ENCODE measurements at places on chromosomes 7 and 10.

DNA sequence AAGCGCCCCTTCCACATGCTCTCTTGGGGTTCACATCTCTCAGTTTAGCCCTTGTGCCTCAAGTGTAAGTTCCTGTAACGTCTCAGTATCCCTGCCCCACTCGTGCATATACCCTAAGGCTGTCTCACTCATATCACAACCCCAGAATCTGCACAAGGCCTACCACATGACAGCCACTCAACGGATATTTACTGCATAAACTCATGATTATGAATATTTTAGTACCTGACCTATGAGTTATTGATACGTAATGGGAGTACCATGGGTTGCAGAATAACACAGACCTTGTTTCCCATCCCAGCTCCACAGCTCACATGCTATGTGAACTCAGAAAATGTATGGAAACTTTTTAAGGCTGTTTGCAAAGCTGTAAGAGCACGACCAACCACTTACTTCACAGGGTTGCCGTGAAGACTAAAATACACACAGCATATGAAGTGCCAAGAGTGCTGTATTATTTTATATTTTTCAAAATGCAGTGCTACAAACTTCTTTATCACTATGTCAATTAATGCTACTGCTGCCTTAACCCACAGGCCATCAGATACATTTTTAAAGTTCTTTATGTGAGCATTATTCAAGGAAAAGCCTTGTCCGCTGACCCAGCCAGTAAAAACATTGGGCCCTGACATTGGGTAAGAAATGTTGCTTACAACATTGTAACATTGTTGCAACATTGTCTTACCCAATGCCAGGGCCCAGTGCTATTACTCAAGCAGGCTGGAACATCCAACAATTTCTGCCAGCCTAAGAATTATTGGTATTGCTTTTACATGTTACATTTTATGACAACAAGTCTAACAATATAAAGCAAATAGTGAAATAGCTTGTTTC is 97.2 kb downstream of the JAZF1 start:
- peak; percentile 47 for DNase-seq

DNA sequence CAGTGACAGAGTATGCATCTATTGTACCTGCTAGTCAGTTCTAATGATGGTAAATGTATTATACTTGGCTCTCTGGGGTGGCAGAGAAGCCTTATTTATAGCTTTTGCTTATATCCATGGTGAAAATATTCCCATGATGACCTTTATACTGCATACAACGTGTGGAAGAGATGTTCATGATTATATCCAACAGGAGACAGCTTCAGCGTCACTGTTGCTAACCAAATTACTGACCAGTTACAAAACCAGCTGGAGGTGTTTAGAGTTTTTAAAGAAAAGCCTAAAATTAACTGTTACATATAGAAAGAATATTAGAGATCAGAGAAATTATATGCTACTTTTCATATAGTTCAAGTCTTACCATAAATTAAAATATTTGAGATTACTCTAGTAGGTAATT is 280.8 kb downstream of the ETV1 start:
- DNase-seq: no peak

DNA sequence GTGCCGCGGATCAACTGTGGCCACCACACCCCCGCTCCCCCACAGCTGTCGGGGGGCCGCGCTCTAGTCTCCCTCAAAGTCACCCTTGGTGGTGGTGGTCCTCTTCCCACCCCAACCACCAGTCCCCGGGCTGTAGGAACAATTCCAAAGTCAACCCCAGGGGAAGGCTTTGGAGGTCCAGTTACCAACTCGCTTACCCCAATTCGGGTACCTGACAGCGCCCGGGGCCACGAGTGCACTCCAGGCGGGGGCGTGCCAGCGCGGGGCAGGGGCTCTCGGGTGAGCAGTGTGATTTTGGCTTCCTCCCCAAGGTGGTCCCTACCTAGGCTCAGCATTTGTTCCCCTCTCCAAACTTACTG is 584 bp upstream of the ZMIZ1 start:
- no peak for DNase-seq

DNA sequence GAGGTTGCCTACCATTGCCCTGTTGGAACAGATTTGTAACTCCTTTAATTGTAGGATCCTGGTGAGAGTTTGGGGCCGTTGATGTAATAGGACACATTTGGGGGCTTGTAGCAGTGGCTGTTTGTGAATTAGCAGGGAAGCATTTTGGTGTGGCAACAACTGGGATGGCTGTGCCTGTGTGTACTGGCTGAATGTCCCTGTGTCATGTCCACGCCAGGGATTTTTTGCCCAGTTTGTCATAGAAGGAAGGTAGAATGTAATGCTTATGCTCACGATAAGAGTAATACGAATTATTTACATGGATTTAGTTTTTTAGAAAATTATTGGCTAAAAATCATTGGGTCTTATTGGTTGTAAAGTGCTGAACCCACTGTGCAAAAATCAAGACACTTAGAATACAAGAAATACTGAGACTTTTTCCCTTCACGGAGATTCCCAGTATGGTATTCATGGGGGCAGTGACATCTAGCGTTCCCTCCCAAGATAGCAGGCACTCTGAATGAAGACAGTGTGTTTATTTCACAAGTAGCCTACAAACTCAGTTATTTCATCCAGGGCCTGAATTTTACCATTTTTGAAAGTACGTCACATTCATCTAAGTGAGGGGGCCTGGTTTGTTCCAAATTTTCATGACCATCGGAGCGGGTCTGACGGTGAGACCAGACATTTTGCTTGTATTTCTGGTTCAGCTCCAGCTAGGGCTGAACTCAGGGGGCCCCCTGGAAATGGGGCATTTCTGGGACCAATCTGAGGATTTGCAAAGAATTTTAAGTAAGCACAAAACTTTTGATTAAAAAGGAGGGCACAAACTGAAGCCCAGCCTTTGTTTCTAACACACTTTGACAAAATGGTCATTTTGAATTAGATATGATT is 74.7 kb downstream of the CACNB2 start:
- peak; percentile 65 for DNase-seq

- DNase-seq: no peak
Observed at GRCh38 chr7:98617960-98618418, 904 bp downstream of the NPTX2 start.

- no peak for DNase-seq
Observed at GRCh38 chr10:6891924-6892323, 311.8 kb upstream of the PRKCQ start.

- DNase-seq: no peak
Observed at GRCh38 chr10:49086889-49087288, 28.4 kb downstream of the VSTM4 start.

DNA sequence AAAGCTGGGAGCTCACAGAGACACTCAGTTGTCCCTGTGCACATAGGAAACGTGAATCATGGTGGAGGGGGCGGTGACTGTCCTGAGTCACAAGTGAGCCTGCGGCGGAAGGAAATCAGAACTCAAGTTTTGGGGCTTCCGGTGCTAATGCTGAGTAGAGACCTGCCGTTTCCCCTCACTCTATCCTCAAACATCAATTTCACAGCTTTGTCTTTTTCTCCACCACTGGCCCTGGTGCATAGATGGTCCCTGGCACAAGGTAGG is 21.9 kb downstream of the ADCYAP1R1 start:
- no peak for DNase-seq

GRCh38 chr7:104192434-104192833 is 15.4 kb downstream of the ORC5 start:
- DNase-seq: no peak
